ENCODE measurements at places on chromosomes 13 and 19. TPM values are rescaled to one million over a fixed set of nuclear protein-coding genes. Genes with fewer than 3 reads are reported as not detected.

DNA sequence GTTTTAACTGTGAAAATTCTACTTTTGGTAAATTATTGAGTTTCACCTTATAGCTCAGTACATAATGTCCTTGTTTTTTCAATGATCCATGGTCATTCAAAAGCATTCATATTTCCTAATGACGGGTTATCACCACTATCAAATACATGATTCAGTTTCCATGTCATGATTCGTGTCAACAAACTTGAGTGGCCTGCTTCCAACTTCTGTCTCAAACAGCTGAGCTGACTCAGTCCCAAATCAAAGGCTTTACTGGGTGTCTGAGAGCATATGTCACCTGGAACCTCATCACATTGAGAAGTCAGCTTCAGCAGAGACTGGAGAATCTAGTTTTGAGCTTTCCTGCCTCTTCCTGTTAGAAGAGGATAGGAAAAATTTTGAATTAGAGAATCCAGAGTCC, 40.3 kb upstream of the SGCG start:
- DNase-seq, result no peak

The MAP4K1 gene
- 2.5 TPM for total RNA-seq

The SIGLEC8 gene
- 0.90 TPM for total RNA-seq

The VSTM1 gene
- total RNA-seq, result not detected

- no peak for DNase-seq
Observed at GRCh38 chr19:15251010-15251748, 18.9 kb upstream of the EPHX3 start.

DNA sequence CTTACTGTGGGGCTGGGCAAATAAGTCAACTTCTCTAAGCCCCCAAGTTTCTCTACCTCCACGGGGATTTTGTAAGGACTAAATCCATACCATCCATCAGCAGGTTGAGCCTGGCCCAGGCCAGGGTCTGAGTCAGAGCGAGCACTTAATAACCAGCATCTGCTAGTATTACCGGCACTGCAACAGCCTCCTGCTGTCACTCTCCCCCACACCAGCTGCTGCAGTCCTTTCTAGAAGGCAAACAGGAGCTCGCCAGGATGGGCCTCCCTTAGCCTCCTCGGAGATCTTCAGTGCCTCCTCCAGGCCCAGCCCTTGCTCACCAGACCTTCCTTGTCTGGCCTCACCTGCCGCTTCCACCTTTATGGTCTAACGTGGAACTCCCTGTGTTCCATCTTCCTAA, 3.2 kb downstream of the NAPA start:
- DNase-seq, result no peak

The FUT6 gene
- not detected for total RNA-seq

The ADGRE3 gene
- not detected for total RNA-seq

GRCh38 chr13:19791953-19792537, 9.3 kb upstream of the PSPC1 start:
- no peak for DNase-seq

GRCh38 chr13:70502944-70503343, 394.7 kb upstream of the KLHL1 start:
- DNase-seq, result no peak

GRCh38 chr19:57242821-57243220, 2.4 kb downstream of the ZNF805 start:
- no peak for DNase-seq

The ARRDC5 gene
- total RNA-seq, result 0.44 TPM

The PCID2 gene
- total RNA-seq, result 38.6 TPM

DNA sequence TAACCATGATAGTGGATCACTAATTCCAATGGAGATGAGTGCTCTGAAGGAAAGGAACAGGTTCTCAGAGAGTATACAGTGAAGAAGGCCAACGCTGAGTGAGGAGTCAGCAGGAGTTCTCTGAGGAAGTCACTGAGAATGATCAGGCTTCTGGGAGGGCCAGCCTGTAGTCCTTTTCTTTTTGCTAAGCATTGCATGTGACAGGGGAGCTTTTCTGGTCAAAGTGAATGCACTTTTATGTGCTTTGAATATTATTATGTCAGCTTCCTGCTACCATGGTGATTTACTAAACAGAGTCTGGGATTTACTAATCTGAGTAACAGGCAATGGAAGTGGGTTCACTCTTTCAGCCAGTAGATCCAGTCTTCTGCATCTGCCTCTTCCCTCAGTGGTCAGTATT, 81.1 kb upstream of the SERP2 start:
- DNase-seq, result no peak

GRCh38 chr19:43028866-43029265, 2.6 kb upstream of the PSG11 start:
- DNase-seq, result no peak

The ZNF433 gene
- 5.7 TPM for total RNA-seq

DNA sequence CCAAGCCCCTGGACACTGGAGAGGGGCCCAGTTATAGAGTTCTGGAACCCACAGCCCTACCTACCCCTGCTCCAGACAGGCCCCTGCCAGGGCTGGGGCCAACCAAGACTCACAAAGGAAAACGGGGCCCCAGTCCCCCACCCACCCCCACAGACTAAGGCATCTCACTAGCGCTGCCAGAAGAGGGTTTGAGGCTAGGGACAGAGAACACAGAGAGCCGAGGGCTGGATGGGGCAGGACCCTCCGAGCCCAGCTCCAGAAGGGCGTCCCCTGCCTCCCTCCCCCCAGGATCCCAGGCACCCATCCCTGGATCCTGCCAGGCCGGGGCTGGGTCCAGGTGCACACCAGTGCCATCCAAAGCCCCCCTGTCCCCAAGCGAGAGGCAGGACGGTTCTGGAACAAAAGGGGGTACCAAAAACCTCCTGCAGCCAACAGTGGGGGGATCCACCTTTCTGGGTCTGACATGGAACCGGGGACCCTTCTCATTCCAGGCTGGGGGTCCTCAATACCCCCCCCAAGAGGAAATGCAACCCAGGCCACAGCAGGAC, 4.4 kb upstream of the REXO1 start:
- no peak for DNase-seq

The ZNF563 gene
- 4.5 TPM for total RNA-seq

GRCh38 chr19:28971049-28971448, 241.9 kb downstream of the UQCRFS1 start:
- no peak for DNase-seq

The MZT1 gene
- 2.7 TPM for total RNA-seq
